SJCRH30 (cell line): ENCODE measurements at places on chromosomes 3 and 15.
A peak's percentile ranks its signal among the peaks of the same experiment; 100 is the strongest.

GRCh38 chr3:188489639-188490405 lies 335.9 kb downstream of the LPP start:
- no peak for DNase-seq

DNA sequence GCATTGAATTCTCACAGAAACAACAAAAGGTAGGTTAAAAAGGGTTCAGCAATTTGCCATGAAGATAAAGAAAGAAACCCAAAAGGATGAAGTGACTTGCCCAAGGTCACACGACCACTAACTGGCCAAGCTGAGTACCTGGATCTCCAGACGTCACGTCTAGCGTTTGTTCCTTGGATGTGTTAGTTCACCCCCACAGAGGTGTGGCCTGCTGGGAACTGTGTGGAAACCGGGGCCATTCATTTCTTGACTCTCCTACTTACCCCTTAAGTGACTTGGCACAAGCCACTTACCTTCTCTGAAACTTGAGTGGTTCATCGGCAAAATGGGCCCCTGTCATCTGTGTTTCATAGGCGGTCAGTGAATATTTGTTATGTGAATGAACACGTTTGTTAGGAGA lies 244.3 kb upstream of the SLCO3A1 start:
- DNase-seq, result no peak

- no peak for DNase-seq
Observed at GRCh38 chr15:60844511-60845174, 365.7 kb upstream of the ICE2 start.

- no peak for DNase-seq
Observed at GRCh38 chr3:172071780-172072330, 32.5 kb downstream of the FNDC3B start.

GRCh38 chr3:47476330-47476626 lies 537 bp upstream of the SCAP start:
- DNase-seq, result no peak

GRCh38 chr3:120659285-120659684 lies 22.8 kb downstream of the HGD start:
- DNase-seq, result no peak

- no peak for DNase-seq
Observed at GRCh38 chr3:105523501-105523900, 156.8 kb downstream of the ALCAM start.

DNA sequence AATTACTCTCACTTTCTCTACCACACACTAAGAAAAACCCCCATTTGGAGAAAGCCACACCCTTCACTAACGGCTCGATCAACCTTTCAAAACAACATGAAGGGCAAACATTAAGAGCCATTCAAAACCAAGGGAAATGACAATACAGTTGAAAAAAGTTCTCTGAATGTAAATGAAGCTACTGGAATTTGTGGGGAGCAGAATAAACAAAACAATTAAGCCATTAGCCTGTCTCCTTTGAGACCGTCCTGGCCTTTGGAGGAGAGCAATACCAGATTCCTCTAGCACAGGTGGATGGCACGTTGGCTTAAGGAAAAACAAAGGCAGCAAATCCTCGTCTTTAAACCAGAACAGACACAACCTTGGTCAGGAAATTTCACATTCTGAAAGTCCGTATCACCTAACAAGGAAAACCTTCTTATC lies 18.7 kb downstream of the MYO1E start:
- DNase-seq, result no peak

DNA sequence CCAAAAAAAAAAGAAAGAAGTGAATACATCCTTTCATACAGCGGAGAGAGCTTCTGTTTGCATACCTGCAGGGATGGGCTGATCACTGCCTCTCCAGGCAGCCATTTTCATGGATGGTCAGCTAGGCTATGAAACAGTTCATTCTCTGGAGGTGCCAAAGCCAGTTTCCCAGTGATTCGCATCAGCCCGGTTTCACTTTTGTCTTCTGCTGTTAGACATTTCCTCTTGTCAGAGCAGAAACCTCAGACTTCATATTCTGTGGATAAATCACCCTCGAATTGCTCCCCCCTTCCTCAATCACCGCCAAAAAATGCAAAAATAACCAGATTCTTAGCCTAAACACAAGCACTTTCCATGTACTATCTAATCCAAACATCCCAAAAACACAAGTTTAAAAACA lies 225.6 kb downstream of the ADAMTS9 start:
- no peak for DNase-seq

DNA sequence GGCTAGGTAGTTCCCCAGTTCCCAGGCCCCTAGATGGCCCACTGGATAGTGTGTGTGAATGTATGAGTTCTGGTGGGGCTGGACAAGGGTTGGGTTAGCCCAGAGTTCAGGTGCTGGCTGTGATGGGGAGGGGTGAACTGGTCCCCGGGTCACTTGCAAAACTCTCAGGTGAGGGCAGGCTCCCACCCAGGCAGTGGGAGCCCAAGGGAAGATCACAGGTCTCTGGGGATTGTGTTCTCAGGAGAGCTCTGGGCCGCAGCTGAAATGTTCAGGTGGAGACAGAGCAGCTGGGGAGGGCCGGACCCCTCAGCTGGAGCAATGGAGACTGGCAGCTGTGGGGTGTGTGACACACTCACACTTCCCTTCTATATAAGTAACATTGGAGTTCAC lies 12.8 kb upstream of the FAM98B start:
- DNase-seq, result no peak

DNA sequence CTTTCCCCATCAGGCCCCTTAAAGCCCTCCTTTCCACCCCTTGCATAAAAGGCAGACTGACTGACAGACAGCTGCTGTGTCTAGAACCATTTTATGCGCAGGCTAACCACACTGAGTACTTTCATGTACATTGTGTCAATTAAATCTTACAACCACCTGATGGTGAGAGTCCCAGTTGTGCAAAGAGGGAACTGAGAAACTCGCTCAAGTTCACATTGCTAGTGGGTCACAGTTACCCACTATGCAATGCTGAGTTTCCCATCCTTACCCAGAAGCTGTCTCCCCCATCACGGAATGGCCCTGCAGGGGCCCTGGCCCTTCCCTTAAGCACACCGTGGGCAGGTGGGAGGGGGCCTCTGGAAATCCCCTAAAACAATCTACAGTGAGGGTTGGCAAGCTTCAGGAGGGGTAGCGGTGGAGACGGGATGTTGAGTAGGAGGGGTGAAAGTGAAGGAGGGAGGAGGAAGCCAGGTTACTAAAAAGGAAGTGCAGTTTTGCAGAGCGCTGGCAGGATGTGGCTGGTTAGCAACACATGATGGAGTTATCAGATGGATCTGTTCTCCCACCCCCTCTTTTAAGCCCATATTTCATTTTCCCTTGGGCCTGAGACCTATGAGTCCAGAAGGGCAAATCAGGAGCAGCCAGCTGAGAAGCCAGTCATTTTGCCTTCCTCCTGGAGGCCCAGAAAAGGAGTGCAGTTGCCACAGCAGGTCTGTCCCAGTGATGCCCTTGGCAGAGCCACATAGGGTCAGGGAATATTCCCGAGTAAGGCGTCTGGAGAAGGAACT lies 30.0 kb downstream of the STARD5 start:
- no peak for DNase-seq

- peak; percentile 56 for DNase-seq
Observed at GRCh38 chr3:102979682-102980354, 545.0 kb downstream of the ZPLD1 start.
